ENCODE measurements at places on chromosomes 16 and 17. TPM values are rescaled to one million over a fixed set of nuclear protein-coding genes. Genes with fewer than 3 reads are reported as not detected.
A peak's percentile ranks its signal among the peaks of the same experiment; 100 is the strongest.

GRCh38 chr16:66344533-66345145, 21.9 kb upstream of the CDH5 start:
- peak; percentile 24 for DNase-seq
- no peak overlapping the region for H3K27ac ChIP-seq
- H3K4me1 ChIP-seq, result no peaks in the 10 kb centered on the region

GRCh38 chr17:45984368-45984767, 14.7 kb upstream of the STH start:
- H3K36me3 ChIP-seq, result no peaks in the 10 kb centered on the region
- no peak overlapping the region for H3K27ac ChIP-seq
- no peaks in the 10 kb centered on the region for H3K27me3 ChIP-seq

- no peak overlapping the region for H3K4me3 ChIP-seq
- no peaks in the 10 kb centered on the region for H3K4me1 ChIP-seq
- peak; percentile 39 for DNase-seq
- H3K36me3 ChIP-seq, result no peaks in the 10 kb centered on the region
- no peaks in the 10 kb centered on the region for H3K27me3 ChIP-seq
- H3K27ac ChIP-seq, result no peak overlapping the region
Observed at GRCh38 chr16:71542377-71542776, 16.2 kb downstream of the CHST4 start.

- H3K4me3 ChIP-seq, result no peak overlapping the region
- no peak overlapping the region for H3K27ac ChIP-seq
- H3K27me3 ChIP-seq, result no peaks in the 10 kb centered on the region
- no peaks in the 10 kb centered on the region for H3K36me3 ChIP-seq
Observed at GRCh38 chr16:65142276-65142675, 20.4 kb upstream of the CDH11 start.

- no peaks in the 10 kb centered on the region for H3K27me3 ChIP-seq
- H3K4me3 ChIP-seq, result no peak overlapping the region
- no peak overlapping the region for H3K27ac ChIP-seq
Observed at GRCh38 chr16:77063676-77064016, 127.3 kb upstream of the MON1B start.

- H3K27me3 ChIP-seq, result no peaks in the 10 kb centered on the region
- H3K4me3 ChIP-seq, result no peak overlapping the region
- DNase-seq, result no peak
Observed at GRCh38 chr17:21392266-21392665, 16.1 kb downstream of the KCNJ12 start.

DNA sequence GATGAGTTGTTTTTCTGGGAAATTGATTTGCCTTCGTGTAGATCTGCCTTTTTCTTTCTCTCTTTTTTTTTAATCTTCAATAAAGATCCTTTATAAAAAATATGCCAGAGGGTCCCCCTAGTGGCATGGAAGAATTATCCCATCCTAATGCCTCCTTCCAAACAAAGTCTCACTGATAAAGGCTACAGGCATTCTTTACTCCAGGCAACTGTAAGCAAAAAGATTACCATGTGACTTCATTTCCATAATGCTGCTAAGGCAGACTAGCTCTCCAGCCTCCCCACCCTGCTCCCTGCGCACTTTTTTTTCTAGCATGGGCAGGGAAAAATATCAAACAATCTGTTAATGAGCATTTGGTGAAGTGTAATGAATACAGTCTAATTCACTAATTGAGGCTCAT, 220.2 kb upstream of the CDH8 start:
- no peaks in the 10 kb centered on the region for H3K36me3 ChIP-seq
- no peaks in the 10 kb centered on the region for H3K4me1 ChIP-seq
- no peak overlapping the region for H3K4me3 ChIP-seq

DNA sequence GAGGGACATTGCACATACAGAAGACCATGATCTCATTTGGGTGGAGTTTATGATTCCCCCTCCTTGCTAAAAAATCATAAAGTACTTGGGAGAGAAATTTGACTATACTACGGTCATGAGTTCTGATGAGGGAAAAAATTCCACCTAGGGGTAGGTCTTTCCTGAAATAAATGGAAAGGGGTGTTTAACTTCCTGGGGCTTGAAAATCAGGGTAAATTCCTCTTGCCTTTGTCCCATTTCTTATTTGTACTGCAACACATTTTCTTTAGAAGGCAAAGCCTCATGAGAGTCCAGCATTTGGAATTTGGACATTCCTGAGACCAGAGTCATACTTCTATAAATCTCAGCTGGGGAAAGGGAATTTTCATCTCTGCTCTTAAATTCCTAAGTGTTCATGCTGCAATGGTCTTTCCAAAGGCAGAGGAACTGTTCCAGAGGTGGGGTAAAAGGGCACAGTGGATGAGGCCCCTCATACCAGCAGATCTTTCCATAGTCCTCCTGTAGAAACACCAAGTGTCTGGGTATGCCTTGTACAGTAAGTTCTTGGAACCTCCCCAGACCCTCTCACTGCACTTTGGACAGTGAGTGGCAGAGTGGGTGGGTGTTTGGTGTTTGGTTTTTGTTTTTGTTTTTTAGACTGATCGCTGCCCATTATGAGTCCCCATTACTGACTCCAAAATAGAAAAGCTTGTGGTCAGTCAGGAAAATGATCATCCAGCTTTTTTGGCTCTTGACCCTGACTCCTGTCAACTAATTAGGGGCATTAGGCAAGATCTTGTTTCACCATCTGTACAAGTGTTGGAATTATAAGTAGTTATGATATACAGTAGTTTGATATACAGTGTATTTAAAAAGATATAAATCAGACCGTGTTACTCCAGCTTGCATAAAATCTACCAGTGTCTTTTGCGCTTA, 6.0 kb downstream of the LYRM1 start:
- H3K4me1 ChIP-seq, result peaks cover 37% of the 10 kb centered on the region
- H3K36me3 ChIP-seq, result no peaks in the 10 kb centered on the region
- no peak overlapping the region for H3K4me3 ChIP-seq
- H3K27ac ChIP-seq, result no peak overlapping the region
- DNase-seq, result no peak

DNA sequence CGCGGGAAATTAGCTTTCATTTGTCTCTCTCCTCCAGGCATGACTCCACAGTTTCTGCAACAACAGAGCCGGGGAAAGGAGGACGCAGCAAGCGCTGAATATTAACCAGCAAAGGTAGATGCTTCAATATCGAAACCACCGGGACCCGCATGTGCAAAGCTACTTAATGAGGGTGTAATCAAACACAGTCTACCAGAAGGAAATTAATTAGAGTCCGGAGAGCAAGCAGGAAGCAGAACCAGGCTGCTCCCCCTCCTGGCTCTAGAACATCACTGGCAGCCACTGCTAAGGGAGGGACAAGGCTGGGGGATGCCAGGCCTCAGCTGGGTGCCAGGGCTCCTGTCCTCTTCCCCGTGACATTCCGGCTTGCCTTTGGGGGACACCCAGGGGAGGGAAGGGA, 21.7 kb downstream of the LRRC75A start:
- H3K27me3 ChIP-seq, result no peaks in the 10 kb centered on the region
- no peaks in the 10 kb centered on the region for H3K36me3 ChIP-seq
- DNase-seq, result no peak
- no peak overlapping the region for H3K27ac ChIP-seq
- H3K4me1 ChIP-seq, result no peaks in the 10 kb centered on the region
- no peak overlapping the region for H3K4me3 ChIP-seq

DNA sequence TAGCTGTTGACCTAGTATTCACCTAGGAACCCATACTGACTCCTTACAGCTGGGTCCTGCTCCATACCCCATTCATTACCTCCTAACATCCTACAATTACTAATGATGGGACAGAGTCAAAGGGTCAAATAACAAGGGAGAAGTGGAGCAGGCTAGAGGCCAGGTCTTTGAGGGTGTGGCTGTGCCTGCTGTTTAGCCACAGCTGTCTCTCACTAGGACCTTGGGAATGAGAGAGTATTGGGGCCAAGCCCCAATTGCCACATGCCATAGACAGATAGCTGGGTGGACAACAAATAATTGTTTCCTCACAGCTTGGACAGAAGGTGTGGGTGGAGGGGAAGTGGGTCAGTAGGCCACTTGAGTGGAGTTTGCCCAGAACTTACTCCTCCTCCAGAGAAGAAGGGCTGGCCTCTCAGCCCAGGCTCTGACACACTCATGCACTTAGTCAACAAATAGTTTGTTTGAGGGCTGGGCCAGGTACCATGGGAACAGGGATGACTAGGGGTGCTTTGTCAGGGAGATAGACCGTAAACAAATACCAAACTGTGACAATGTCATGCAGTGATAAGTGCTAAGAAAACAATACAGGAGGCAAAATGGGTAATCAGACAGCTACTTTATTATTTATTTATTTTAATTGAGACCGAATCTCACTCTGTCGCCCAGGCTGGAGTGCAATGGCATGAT, 10.2 kb upstream of the CENPT start:
- H3K4me1 ChIP-seq, result peaks cover 24% of the 10 kb centered on the region
- H3K4me3 ChIP-seq, result no peak overlapping the region
- peak; percentile 63 for DNase-seq
- H3K36me3 ChIP-seq, result peaks cover 14% of the 10 kb centered on the region
- H3K27ac ChIP-seq, result peak overlapping the region; percentile 43

GRCh38 chr17:43562679-43563599, 16.8 kb upstream of the ETV4 start:
- DNase-seq, result no peak
- no peaks in the 10 kb centered on the region for H3K4me1 ChIP-seq
- H3K27me3 ChIP-seq, result no peaks in the 10 kb centered on the region
- H3K36me3 ChIP-seq, result no peaks in the 10 kb centered on the region
- no peak overlapping the region for H3K4me3 ChIP-seq

DNA sequence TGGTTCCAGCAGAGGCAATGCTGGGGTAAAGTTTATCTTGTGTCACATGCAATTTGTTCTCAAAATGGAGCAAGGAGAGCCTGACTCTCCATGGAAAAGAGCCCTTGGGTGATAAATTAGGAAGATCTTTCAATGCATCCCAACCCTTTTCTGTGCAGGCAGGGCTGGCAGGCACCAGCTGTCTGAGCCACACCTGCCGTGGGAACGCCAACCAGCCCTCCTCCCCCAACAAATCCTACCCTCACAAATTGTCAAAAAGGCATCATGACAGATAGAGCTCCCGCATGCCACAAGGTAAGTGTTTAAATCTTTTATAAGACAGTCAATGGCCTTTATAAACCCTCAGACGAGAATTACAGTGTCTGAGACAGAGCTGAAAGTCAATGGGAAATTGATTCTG, 418.5 kb upstream of the CDH5 start:
- H3K4me3 ChIP-seq, result no peak overlapping the region
- no peak overlapping the region for H3K27ac ChIP-seq
- H3K27me3 ChIP-seq, result no peaks in the 10 kb centered on the region
- H3K4me1 ChIP-seq, result no peaks in the 10 kb centered on the region

The TGFB1I1 gene
- total RNA-seq, result 0.49 TPM

The CDK10 gene
- total RNA-seq, result 134 TPM

The CTRB2 gene
- total RNA-seq, result not detected

The TEX19 gene
- total RNA-seq, result not detected

The MRM1 gene
- 11.8 TPM for total RNA-seq

The MYH2 gene
- not detected for total RNA-seq

The KRT15 gene
- total RNA-seq, result not detected

The KRT9 gene
- not detected for total RNA-seq
